ENCODE measurements at places on chromosomes 16 and 17. TPM values are rescaled to one million over a fixed set of nuclear protein-coding genes. Genes with fewer than 3 reads are reported as not detected.
A peak's percentile ranks its signal among the peaks of the same experiment; 100 is the strongest.

DNA sequence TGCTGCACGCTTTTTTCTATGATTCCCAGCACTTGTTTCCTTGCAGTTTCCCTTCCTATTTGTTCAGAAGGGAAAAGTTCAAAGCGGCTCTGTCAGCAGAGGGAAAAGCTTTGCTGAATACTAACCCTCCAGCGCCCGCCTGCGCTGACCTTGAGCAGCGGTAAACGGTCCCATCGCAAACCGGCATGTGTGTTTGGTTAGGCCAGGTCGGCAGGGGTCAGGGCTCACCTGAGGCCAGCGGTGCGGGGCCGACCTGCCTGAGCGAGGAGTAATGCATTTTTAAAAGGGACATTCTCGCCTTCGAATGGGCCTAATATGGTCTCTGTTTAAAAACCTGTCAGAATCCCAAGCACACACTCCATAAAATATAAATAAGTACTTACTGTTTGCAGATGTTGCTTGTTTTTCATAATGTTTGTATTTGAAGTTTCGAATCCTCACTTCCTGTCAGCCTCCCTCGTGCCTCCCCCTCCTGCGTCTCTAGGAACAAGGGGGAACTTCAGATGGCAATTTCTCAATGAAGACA, 110.1 kb downstream of the IRX3 start:
- DNase-seq = no peak

The TP53TG3F gene
- not detected for total RNA-seq

DNA sequence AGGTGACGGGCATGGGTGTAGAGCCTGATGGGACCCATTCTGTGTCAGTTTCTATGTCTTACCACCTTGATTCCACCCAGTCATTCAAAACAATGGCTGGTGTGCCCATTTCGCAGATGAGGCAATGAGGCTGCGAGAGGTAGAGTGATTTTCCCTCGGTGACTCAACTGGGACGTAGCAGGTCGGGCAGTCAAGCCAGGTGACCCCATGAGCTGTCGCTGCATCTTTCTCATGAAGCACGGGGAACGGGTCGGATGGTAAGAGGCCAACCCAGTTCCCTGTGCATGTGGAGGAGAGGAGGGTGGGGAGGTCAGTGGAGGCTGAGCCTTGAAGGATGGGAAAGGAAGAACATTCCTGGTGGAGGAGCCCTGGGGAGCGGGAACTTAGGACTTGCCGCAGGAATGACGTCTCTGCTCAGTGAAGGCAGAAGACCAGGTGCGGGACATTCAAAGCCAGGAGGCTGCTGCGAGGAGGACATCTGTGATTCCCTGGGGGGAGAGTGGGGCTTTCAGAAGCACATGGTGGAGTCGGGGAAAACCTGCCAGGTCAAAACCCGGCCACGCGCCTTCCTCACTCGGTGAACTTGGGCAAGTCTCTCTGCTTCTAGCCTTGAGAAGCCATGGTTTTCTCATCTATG, 1.1 kb downstream of the IL21R start:
- DNase-seq = no peak

DNA sequence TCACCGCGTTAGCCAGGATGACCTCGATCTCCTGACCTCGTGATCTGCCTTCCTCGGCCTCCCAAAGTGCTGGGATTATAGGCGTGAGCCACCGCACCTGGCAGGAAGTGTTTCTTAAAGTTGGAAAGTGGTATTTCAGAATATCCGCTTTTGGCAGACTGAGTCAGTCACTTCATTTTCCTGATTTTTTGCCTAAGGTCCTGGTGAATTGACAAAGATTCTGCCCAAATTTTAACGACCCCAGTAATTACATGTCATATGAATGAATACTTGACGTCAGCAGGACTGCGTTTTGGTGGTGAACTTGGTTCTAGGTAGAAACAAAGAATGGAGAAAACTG, 4.5 kb upstream of the BRCA1 start:
- no peak for DNase-seq

The PTX4 gene
- not detected for total RNA-seq

The G6PC1 gene
- not detected for total RNA-seq

- no peak for DNase-seq
Measured at GRCh38 chr16:57742543-57742942, 7.0 kb downstream of the KATNB1 start.

DNA sequence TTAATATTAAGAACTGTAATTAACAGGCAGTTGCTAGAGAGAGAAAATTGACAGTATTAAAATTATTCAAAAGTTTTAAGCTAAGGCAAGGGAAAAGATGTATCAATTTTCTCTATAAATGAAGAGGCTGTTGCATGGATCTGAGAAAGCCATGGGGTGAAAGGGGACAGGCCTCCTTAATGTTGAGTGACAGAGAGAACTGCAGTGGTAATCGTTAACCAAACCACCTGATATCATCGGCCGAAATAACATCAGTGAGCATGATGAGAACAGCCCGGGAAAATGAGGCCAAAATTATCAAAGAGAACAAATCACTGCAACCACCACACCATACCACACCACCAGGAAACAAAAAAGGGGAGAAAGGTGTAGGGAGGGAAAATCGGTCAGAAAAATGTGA, 3.6 kb downstream of the ZNF423 start:
- no peak for DNase-seq

DNA sequence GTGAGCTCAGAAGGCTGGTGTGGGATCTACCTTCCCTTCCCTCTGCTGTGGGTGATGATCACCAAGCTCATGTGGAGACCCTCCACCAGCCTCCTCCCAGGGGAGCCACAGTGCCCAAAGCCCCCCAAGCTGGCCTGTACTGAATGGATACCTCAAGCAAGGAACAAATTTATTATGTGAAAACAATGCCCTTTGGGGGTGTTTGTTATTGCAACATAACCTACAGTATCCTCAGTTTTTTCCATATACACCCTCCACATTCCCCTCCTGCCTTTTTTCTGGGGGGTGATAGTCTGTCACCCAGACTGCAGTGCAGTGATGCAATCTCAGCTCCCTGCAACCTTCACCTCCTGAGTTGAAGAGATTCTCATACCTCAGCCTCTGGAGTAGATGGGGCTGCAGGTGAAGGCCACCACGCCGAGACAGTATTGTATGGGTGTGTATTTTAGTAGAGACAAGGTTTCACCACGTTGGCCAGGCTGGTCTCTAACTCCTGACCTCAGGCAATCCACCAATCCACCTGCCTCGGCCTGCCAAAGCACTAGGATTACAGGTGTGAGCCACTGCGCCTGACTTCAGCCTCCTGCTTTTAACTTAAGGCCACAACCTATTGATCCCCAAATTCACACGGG, 215.9 kb downstream of the CPPED1 start:
- DNase-seq = no peak

The C17orf58 gene
- 34.9 TPM for total RNA-seq

DNA sequence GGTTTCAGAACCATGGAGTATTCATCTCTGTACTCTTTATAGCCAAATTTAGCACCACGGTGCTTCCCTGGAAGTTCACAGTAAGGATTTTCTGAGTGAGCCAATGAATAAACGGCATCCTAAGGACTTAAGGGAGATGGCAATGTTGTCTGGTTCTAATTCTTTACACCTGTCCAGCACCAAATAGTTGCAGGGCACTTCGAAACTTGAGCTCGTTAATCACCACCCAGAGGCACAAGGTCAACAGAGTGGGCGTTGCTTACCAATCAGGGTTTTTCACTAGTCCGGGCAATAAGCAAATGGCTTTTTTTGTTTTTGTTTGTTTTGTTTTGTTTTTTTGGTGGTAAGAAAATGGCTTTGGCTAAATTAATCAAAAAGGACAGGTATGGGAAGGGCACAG, 28.2 kb upstream of the TMEM220 start:
- no peak for DNase-seq

- DNase-seq = no peak
Measured at GRCh38 chr16:85166699-85167588, 54.7 kb upstream of the CIBAR2 start.

DNA sequence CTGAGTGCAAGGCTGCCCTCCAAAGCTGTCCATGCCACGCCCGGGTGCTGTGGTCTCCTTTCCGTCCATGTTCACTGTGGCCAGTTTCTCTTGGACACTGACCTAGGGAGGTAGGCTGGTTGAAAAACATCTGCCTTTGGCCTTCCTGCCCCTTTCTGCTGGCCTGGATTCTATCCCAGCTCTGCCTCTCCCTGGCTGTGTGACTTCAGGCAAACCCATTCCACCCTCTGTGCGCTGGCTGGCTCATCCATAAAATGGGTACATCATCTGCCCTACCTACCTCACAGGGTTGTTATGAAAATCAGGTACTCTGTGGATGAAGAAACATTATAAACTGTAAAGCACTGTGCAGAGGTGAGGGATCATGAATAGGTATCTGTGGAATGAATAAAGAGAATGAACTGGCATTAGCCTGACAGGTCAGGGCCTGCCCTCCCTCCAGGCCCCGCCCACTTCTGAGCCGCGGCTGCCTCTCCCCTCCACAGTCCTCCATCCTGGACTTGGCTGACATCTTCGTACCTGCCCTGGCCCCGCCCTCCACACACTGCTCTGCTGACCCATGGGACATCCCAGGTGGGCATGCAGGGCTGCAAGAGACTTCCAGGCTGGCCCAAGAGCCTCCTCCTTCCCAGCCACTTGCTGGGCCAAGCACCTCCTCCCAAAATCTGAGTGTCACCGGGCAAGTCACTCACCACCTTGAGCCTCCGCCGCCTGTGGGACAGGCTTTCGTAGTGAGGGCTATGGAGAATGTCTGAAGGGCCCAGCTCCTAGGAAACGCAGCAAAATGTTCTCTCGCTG, 7.0 kb upstream of the SPATA20 start:
- no peak for DNase-seq

The CCDC78 gene
- total RNA-seq = 4.2 TPM

GRCh38 chr16:56042416-56042815, 148.9 kb upstream of the GNAO1 start:
- no peak for DNase-seq

DNA sequence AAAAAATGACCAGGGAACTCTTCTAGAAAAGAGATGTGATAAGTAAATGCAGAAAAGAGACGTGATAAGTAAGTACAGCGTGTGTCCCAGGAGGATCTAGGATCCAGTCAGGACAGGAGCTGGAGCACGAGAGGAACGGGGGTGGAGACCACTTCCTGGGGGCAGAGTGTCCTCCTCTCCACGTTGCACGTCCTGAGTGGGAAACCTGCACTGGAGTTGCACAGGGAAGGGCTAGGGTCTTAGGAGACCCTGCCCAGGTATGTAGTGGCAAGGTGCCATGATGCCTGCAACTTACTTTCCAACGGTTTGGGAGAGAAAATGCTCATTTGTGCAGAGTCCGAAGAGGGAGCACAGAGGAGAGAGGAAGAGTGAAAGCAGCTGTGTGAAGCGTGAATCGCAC, 55.8 kb downstream of the RNF213 start:
- DNase-seq = no peak

The EPX gene
- 0.16 TPM for total RNA-seq

- no peak for DNase-seq
Measured at GRCh38 chr17:82967268-82968032, 112.0 kb upstream of the METRNL start.

DNA sequence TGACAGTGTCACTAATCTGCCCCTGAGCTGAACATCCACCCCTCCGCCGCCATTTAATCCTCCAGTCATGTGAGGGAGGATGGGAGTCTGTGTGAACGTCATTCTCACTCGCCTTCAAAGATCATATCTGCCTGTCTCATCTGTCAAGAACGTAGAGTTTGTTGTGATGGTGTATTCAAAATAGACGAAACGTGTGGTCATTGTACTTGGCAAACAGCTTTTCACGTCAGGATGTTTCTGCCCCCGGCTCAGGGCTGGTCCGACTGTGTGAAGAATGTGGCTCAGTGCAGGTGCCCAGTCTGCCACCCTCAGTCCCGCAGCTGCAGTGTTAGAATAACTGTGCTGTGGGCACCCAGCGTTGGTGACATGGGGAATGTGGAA, 148.0 kb downstream of the KCNJ12 start:
- no peak for DNase-seq

- DNase-seq = no peak
Measured at GRCh38 chr16:48136547-48137360, 19.0 kb downstream of the ABCC12 start.

GRCh38 chr17:1498233-1498632, 5.7 kb upstream of the MYO1C start:
- no peak for DNase-seq

GRCh38 chr17:4945176-4945943, 3.0 kb downstream of the PFN1 start:
- peak; percentile 92 for DNase-seq

- no peak for DNase-seq
Measured at GRCh38 chr17:9702914-9703780, 57.8 kb downstream of the USP43 start.

GRCh38 chr17:80795754-80796153, 195.9 kb upstream of the CHMP6 start:
- no peak for DNase-seq

DNA sequence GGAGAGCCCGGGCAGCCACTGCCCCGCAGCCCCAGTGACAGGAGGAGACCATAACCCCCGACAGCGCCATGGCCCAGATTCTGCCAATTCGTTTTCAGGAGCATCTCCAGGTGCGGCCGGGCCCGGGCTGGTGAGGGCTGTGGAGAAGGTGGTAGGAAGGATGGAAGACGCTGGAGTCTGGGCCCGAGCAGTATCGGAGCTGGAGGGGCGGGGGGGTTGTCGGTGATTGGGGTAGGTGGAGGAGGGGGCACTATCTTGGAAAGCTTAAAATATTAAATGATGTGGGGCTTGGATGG, 317 bp downstream of the CLTC start:
- DNase-seq = no peak

GRCh38 chr16:57802341-57803133, at the start of gene KIFC3:
Gene KIFC3 (minus strand): TSS chr16:57802491. CDS start chr16:57798243, 4,248 bp downstream.
- DNase-seq = peak; percentile 67

- DNase-seq = no peak
Measured at GRCh38 chr16:80585764-80586163, 45.0 kb downstream of the DYNLRB2 start.

The NPIPA2 gene
- not detected for total RNA-seq

- peak; percentile 84 for DNase-seq
Measured at GRCh38 chr17:46044286-46044928, 45.4 kb downstream of the STH start.

DNA sequence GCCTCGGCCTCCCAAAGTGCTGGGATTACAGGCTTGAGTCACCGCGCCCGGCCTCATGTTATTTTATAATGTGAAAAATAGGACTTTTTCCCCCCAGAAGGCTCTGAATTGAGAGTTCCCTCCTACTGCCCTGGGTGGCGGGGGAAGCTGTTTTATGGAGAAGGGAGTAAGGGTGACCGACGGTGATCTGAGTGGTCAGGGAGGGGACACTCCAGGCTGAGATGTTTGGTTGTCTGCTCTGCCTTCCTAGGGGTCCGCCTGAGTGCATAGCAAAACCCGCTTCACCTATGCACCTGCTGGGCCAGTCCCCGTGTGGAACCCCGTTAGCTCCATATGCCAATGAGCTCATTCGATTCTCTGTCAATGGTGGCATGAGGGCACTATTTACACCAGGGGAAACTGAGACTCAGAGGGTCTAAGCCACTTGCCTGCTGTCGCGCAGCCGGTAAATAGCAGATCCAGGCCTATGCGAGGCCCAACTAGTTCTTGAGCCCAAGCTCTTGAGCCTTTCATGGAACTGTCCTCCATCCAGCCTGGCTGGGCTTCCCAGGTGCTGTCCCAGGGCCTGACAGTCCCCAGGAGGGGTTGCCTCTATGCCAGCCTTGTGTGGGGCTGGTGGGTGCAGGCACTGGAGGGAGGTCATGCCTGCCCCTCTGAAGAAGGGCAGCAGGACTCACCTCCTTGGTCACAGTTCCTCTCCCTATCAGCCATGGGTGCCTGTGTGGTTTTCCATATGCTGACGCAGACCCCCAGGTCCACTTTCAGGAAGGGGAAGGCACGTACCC, 1.7 kb upstream of the GJD3 start:
- DNase-seq = no peak
